ENCODE measurements at places on chromosomes 12 and 14. TPM values are rescaled to one million over a fixed set of nuclear protein-coding genes. Genes with fewer than 3 reads are reported as not detected.

CIROP gene
- not detected for total RNA-seq

SLC4A8 gene
- total RNA-seq: 1.0 TPM

KRT6C gene
- total RNA-seq: not detected

DNA sequence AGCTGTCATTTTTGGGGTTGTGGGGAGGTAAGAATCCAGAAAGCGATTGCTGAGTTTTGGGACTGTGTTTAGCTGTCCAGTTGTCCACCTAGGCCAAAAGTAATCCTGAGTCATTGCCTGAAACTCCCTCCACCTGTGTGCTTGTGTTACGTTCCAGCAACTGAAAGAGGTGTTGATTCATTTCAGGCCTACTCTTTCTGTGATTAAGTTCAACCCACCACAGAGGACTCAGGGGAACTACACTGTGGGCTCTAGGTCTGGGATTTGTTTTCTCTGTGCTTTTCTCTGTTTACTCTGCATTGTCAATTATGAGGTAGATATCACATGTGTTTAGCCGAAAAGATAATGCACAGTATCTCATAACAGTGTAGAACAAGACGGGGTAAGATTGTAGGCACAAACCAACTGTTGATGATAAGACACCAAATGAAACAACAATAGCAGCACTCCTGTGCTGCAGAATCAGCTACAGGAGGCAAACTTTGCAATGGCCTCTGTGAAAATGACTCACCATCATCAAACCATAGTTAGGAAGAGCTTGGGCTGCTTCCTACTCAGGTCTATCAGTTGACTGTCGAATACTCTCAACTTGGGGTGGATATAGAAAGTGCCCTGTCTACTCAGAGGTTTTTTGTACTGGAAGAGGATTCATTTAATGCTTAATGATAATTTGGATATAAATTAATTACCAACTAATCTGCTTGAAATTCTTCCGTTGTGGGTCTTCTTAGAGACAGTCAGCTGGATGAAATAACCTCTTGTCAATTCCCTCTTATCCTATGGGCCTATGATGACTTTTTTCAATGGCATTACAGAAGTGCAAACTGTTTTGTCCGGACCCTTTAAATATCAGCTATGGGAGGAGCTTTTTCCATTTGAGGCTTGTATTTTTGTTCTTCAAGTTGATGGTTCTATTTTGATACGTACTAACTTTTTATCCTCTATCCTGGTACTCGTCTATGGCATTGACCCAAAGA is 385.9 kb downstream of the BMP4 start:
- DNase-seq: no peak

DNA sequence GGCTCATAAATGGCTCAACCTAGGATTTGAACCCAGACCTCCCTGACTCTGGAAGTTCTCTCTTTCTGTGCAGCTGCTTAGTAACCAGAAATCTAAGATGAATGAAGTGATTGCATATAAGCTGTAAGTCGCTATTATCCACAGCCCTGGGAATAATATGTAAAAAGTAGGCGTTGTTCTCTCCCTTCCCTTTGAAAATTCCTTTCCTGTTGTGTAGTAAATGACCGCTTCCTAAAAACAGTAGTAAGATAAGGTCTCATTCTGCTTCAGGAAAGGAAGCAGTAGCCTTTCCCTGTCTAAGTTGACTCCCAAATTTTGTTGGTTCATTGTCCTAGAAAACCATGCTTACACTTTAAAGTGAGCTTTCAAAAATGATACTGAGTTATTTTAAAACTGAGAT is 418.3 kb downstream of the EGLN3 start:
- no peak for DNase-seq

- DNase-seq: no peak
Measured at GRCh38 chr12:76685246-76685678, 78.7 kb upstream of the ZDHHC17 start.

DNA sequence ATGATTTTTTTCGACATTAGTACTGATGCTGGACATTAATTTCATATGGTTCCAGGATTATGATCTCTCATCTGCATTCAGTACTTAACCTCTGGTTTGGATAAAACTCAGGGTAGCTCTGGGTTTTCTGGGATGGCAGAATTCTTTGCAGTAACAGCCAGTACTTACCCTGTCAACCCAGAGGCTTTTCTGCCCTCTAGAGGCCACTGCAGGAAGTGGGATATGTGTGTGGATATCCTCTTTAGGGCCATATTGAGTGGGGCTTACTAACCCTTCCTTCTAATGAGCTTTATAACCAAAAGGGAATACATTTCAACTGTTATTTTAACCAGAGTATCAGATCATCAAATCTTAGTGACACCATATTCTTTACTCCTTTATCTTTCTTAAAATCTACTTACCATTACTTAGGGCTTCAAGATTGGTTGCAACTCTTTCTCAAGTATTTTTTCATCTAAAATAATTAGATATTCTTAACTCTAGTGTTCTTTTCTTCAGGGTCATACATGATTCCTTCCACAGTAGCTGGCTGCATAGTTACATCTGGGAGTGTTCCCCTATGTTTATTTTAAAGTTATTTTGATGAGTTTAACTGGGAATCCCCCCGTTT is 488.0 kb upstream of the STXBP6 start:
- DNase-seq: no peak

- DNase-seq: no peak
Measured at GRCh38 chr12:67853204-67853603, 136.0 kb upstream of the IFNG-AS1 start.

GRCh38 chr12:131353826-131354225 is 357.1 kb upstream of the SFSWAP start:
- no peak for DNase-seq

DNA sequence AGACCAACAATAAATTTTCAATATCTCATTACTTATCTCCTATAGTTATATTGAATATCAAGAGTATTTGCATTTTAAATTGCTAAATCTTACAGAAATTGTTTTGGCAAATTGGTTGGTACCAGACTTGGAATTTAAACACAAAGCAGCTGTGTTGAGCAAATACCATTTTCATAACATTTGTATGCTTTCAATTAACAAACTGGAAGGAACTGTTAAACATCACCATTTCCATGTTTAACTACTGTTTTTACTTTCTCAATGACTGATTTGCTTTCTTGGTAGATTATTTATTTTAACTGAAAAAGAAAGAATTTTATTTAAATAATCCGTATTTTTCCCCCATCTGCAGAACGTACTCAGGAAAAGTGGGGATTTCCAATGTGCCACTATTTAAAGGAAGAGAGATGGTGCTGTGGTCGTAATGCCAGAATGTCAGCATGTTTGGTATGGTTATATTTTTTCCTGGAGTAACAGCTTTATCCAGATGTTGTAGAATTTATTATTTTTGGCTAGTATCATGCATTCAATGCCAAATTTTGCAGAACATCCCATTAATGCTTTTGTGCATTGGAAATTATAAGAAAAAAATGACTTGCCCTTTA is 72.3 kb downstream of the METTL25 start:
- no peak for DNase-seq

DNA sequence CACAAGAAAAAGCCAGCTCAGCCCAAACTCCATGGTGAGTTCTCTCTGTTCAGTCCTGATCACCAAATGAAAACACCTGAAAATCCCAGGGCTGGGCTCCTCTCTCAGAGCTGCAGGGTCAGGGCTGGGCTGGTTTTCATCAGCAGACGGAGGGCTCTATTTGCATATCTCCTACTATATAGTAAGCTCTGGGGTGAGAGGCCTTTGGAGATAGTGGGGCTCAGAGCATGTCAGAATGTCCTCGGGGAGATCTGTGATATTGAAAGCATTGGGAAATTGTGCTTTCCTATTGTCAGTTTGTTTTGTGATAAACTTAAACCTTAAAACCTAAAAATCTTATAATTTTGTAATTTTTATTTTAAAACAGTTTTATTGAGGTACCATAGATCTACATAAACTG is 742.6 kb downstream of the TMEM121 start:
- DNase-seq: no peak

DNA sequence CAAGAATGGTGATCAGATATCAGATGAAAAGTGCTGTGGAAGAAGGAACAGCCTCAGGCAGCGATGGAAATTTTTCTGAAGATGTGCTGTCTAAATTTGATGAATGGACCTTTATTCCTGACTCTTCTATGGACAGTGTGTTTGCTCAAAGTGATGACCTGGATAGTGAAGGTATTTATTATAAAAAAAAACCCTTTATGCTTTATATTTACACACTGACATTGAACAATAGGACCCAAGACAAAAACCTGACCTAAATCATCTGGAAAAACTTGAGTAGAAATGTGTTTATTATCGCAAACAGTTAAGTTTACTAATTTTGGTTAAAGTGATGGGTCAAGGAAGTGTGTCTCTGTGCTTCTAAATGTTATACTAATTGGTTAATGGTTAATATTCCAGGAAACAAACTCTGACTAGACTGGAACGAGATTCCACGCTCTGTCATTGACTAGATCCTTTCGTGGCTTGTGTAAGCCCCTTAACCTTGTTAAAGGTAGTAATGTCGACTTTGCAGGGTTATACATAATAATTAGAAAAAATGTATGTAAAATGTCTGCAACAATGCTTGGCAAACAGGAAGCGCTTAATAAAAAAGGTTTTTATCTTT is 62.7 kb downstream of the LRRK2 start:
- DNase-seq: no peak

- DNase-seq: no peak
Measured at GRCh38 chr14:101654051-101654450, 92.8 kb downstream of the DIO3 start.
